ENCODE measurements at places on chromosomes 11 and 22.

- DNase-seq: no peak
These were observed 21.5 kb upstream of the ETS1 start for GRCh38 chr11:128608746-128609407.

GRCh38 chr11:34707462-34707840, 86.6 kb downstream of the EHF start:
- DNase-seq: no peak

- peak; percentile 58 for DNase-seq
These were observed 23.4 kb upstream of the GPR83 start for GRCh38 chr11:94424662-94425061.

- DNase-seq: no peak
These were observed 589.2 kb downstream of the BRD1 start for GRCh38 chr22:49238181-49239141.

GRCh38 chr11:107780775-107781174, 68.9 kb upstream of the SLN start:
- DNase-seq: no peak

DNA sequence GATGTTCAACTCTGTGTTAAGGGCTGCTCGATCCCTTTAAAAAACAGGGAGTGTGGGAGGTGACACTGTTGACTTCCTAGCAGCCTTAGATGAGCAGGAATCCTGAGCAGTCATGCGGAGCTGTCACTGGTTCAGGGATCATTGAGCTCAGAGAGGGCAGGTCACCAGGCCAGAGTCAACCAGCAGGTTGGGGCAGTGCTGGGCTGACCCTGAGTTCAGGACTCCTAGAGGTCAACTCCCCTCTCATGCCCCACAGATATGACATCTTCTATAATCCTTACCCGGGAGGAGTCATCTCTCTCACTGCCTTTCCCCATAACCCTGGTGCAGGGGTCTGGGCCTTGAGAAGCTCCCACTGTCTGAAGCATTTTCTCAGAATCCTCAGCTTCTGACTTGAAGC, 12.9 kb upstream of the WNT11 start:
- no peak for DNase-seq

GRCh38 chr11:5489576-5490357, 1.3 kb downstream of the OR52D1 start:
- no peak for DNase-seq

DNA sequence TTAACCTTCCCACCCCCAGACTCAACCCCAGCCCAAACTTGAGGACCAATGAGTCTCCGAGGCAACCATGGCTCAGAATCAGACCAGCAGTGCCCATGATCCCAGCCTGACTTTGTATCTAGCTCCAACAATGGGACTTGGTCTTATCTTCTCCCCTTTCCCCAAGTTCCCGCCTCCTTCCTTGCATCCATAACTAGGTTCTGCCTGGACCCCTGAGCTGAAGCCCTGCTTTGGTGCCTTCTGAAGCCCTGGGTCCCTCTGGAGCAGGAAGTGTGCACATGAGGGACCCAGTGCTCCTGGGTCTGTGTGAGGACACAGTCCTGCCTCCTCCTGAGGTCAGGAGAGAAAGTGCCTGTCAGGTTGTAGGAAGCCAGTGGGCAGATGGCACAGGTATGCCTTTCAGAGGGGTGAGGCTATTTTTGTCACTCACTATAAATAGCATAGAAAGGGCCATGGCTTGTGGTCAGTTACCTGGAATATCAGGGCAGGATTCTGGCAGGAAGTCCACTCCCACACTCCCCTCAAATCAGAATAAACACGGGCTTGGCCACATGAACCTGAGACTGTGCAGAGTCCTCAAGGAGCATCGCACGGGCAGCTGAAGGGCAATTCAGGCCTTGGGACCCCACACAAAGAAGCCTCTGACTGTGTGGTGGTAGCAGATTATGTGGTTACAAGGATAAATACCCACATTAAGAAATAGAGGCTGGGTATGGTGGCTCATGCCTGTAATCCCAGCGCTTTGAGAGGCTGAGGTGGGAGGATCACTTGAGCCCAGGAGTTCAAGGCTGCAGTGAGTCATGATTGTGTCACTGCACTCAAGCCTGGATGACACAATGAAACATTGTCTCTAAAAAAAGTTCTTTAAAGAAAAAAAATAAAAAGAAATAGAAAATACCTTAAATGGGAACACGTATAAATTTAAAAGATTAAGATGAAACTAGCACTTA, 27.4 kb downstream of the RCN1 start:
- DNase-seq: peak; percentile 51

DNA sequence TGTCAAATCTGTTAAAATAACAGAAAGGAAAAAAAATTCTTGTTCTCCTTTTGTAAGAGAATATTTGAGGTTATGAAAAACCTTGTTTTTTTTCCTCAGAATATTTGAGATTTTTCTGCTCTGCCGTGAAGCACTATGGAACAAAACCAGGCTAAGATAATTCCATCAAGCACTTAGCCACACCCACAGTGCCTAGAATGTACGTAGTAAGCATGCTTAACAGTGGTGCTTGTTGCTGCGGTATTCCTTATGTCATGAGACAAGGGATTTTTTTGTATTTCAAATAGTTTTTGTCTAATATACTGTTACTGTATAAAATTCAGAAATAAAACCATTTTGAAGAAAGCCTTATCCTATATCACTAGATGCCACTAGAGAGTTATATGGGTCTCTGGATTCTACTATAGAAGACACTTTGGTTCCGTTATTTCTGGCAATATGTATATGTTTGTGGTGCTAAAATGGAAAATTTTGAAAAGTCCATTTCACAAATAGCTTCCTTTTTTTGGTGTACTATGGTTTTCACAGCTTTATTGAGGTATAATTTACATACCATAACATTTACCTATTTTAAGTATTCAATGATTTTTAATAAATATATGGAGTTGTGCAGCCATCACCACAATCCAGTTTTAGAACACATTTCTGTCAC, 23.7 kb downstream of the PDHX start:
- DNase-seq: peak; percentile 82

DNA sequence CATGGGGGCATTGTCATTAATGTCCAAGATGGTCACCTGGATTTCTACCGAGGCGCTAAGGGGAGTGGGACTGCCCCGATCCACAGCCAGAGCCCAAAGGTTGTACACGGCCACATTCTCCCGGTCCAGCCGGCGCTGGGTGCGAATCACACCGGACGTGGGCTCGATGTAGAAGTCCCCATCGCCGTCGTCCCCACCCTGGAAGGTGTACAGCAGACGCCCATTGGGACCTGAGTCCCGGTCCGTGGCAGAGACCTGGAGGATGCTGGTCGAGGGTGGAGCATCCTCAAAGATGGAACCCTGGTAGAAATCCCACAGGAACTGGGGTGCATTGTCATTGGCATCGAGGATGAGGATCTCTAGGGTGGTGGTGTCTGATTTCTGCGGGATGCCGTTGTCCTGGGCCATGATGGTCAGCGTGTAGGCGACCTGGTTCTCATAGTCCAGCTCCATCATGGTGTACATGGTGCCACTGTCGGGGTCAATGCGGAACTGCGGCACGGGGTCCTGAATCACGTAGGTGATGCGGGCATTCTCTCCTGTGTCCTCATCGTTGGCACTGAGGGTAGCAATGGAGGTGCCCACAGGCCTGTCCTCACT, 3.1 kb downstream of the CELSR1 start:
- no peak for DNase-seq

- DNase-seq: no peak
These were observed 71.9 kb upstream of the C11orf87 start for GRCh38 chr11:109350091-109350490.

DNA sequence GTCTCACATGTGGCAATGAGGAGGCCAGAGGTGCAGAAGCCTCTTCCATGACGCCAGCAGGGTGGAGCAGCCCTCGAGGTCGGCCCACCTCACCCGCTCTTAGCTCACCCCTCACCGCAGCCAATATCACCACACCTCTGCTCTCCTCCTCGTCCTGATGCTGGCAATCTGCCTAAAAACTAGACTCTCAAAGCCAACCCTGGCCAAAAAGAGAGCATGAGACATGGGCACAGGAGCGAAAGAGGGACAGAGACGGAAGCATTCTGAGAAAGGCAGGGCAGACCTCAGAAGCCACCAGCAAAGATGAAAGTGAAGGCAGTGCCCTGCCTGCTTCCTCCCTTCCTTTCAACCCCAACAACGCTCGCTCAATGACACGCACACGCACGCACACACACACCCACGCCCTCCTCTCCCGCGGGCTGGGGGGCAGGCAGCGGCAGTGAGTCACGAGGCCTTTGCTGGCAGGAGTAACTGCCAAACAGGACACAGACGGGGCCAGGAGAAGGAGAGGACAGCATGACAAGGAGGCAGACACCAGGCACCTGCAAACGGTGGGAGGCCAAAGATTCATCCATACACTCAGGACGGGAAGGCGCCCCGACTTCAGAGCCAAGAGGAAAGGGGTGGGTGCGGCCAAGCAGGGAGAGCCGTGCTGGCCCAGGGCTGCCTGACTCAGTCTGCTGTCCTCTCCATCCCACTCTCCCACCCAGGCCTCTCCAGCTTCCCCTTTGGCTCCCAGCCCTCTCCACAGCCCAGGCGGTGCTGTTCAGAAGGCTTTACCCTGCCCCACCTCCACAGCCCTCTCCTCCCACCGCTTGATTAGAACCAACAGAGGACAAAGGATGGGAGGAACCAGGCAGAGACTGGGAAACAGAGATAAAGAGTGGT, 11.4 kb downstream of the IGSF9B start:
- no peak for DNase-seq

DNA sequence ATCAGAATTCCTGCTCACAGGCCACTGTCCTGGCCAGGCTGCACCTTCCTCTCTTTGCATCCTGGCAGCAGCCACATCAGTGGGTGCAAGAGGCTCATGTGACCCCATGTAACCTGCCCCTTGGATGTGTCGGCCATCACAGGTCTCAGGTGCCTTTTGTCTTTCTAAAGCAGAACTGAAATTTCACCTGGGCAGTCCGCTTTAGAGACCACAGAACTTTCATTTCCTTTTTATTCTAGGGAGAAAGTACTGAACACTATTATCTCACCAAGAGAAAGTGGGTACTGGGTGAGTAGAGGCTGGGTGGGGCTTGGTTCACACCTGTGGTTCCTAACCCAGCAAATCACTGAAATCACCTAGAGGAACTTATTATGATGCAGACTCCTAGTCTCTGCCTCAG, 51.7 kb upstream of the NUP160 start:
- DNase-seq: no peak

- no peak for DNase-seq
These were observed 133.2 kb downstream of the SPATA19 start for GRCh38 chr11:133712051-133712560.

GRCh38 chr11:75031771-75032549, 43.2 kb downstream of the NEU3 start:
- peak; percentile 52 for DNase-seq

GRCh38 chr22:19923914-19924513, 17.6 kb upstream of the COMT start:
- no peak for DNase-seq

GRCh38 chr22:23700706-23701105, 9.9 kb downstream of the RGL4 start:
- DNase-seq: no peak

DNA sequence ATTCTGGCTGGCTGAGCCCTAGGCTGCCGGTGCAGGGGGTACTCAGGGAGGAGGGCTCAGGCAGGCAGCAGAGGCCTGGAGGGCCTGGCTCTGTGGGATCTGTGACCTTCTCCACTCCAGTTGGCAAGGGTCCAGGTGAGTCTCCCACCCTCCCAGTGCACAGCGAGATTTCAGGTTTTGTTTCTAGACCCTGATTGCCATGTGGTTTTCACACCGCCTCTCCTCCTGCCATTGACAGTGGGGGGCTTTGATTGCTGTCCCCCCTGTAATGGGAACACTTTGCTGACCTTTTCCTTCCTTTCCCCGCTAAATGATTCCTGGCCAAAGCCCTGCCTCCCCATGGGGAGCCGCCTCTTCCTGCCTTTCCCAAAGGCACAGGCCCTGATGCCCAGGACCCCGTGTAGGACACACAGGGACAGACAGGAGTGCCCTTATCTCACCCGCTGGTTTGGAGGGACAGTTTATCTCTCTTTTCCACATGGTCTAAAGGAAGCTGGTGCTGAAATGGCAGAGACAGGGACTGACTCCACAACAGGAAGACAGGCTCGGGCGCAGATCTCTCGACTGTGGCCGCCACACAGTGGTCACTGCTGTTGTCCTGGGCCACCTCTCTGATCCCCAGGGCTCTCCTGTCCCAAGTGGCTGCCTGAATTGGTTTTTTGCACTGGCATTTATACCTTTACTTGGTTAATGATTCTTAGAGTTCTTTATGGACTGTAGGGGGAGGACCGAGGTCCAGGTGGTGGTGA, 43.4 kb downstream of the BCR start:
- no peak for DNase-seq

DNA sequence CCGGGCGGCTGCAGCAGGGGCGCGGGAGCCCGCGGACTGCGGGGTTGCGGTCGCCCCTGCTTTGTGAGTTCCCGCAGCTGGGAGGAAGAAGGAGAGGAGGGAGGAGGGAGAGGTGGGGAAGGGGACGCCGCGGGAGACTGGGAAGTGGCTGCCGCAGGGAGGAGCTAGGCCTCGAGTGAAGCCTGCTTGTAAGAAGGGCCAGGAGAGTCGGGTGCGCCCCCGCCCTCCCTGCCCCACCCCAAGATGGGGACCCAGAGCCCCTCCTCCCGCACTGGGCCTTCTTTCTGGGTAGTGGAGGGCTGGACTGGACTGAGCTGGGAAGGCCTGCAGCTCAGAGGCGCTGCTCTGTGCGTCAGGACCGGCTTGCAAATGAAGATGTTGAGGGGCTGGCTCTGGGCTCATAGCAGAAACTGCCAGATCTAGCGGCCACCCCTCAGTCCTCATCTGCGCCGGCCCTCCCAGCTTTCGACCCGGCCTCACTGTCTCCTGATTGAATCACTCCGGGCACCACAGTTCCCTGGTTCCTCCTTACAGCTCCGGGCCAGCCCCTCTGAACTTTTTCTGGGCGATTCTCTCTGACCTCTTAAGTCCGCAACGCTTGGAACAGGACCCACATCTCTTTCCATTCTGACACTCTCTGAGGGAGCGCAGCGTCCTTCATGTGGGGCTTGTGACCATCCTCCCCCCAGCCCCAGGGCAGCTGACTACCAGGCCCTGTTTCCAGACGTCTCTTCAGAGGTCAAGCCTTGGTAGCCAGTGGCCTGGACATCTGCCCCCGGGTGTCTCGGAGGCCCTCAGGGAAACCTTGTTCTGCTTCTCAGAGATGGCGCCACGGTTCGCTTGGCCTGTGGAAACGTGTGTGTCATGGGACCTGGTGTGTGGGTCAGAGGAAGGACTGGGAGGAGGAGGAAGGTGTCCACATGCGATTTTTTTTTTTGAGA, 21.9 kb downstream of the SERPINH1 start:
- peak; percentile 80 for DNase-seq

GRCh38 chr22:46346680-46347405, 11.3 kb downstream of the TRMU start:
- no peak for DNase-seq

DNA sequence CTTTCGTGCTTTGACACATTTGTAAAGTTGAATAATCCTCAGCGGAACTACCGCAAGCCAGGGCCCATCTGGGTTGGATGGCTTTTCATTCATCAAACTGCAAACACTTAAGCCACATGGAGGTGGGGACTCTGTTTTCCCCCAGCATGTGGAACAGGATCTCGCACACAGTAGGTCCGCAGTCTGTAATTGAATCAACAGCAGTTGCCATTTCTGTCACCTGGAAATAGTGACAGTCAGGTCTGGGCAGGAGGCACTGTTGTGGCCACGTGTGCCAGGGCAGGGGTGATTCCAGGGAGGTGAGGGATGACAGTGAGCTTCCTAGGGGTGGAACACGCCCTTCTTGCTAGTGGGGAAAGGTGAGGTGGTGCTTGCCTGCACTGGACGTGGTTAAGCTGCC, 50.7 kb upstream of the ANO1 start:
- no peak for DNase-seq

Data from fibroblast of skin of scalp (primary cell).